ENCODE measurements at places on chromosomes 12 and 14.

- no peak for DNase-seq
These were observed 9.9 kb downstream of the GPRC5A start for GRCh38 chr12:12901158-12901791.

GRCh38 chr12:98485792-98486340 lies 29.5 kb upstream of the TMPO start:
- DNase-seq = no peak

- no peak for DNase-seq
These were observed 49.1 kb downstream of the CCDC85C start for GRCh38 chr14:99554757-99555531.

DNA sequence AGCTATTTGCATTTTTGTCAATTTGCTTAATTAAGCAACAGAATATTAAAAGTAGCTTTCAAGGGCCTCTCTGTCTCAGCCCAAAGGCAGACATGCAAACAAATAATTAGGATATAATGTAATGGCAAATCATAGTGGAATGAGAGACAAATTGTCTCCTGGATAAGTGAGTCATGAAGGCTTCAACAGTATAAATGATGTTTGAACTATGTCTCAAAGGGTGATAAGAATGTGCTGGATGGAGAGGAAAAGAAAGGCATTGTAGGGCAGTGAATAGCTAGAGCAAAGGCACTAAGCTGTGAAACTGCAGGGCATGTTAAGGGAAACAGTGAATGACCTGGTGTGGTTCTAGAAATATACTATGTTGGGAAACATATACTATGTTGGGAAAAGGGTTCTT lies 53.5 kb upstream of the PPP1R12A start:
- DNase-seq = no peak

DNA sequence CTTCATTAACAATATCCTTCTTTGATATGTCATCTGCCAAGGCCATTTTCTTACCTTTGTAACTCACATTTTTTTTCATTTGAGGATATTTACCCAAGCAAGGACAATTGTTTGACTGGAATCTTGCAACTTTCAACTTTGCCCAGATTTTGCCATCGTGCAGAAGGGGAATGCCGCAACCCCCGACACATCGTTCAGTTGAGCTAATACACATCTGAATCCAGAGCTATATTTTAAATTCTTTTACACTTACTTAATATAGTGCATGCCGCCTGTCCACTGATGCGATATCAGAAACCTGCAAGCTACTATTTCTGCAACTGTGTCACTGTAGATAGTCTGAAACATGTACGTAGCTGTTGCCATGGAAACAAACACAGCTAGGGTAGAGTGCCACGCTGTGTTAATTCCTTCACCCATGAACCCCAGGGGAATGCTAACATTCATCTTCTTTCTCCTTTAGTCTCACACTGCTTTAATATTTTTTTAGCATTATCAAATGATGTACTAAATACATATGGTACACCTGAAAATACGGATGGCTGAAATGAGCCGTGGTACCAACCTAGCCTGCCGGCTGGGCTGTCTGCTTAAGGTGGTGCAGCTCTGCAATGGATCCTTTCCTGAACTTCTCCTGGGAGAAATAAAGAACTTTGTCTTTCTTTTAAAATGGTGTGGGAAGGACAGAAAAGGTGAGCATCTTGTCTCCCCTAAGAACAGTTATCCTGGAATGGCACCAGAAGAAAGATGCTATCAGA lies 77.0 kb upstream of the FOXN3 start:
- DNase-seq = no peak

- no peak for DNase-seq
These were observed 59.5 kb upstream of the FUT8 start for GRCh38 chr14:65352964-65353530.

DNA sequence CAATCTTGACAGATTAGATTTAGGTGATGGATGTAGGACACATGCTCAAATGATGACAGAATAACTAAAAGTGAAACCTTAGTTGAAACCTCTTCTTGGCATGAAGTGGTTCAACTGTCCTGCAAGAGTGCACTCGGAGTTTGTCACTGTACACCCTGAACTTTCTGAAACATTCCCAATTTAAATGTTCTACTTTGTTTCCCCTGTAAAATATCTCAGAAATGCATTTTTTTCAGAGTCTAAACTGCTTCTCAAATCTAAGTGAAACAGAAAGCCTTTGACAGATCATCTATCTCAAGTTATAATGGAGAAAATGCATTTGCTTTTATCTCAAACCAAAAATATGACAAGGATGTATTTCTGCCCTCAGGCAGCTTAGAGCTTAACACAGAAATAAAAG lies 66.0 kb downstream of the BHLHE41 start:
- DNase-seq = no peak

GRCh38 chr12:65699251-65699650 lies 125.0 kb upstream of the HMGA2 start:
- DNase-seq = no peak

DNA sequence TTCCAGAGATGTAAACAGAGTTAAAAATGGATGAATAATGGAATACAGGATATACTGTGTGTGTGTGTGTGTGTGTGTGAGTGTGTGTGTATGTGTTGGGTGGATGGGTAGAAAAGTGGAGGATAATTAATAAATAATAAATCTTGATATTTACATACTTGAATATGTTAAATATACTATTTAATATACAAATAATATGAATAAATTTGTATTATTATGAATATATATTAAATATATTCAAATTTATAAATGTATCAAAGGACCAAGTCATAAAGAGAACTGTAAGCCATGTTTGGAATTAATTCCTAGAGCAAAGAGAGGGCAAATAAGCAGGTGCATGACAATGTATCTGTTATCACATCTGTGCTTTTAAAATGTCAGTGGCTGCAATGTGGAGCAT lies 225.3 kb downstream of the ALG10B start:
- no peak for DNase-seq

DNA sequence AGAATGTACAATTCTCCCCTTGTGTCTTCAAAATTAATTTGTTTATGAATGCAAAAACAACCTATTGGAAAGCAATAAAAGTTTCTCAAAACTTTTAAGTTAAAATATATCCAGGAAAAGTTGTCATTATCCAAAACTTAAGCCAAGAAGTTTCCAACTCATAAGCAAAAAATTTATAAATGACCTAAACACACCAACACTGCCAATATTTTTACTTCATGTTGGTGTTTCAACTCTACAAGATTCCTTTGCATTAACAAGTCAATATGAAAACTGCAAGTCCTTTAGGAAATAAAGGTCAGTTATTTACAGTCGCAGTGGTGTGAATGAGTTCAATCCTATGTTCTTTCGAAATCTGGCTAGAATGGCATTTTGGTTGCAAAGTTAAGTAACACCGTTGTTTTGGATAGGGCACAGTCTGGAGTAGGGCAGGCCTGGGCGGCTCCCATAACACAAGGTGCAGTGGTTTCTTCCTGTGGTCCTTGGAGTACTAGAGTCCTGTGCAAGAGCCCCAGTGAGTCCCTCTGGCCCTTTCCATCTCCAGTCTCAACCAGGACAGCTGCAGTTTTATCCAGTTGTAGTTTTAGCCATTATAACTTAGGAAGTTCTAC lies 151.4 kb downstream of the MED13L start:
- DNase-seq = no peak

DNA sequence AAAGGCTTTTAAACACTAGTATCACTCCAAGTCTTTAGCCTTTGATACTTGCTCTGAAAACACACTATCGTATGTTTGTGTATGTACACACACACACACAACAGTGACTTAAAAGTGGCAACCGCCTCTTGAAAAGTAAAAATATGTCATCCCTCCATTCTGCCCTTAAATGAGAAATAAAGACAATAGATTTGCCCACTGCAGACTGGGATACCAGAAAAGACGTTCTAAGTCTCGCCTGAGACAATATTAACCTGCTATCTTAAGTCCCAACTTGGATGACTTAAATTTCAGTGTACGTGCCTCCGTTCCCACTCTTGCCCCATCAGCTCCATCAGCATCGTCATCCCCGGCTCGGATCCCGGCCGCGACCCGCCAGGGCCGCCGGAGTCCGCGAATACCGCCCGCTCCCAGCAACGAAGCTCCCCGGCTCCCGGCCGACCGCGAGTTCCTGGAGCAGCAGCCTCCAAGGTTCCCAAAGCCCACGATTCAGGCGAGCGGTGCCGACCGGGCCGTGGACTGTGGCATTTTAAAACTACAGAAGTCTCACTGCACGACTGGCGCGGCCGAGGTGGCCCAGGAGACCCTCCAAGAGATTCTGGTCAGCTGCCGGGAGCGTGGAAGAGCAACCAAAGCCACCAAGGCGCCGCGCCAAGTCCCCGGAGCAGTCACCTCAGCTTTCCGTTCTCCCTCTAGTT lies 2.8 kb upstream of the ARID2 start:
- DNase-seq = no peak

DNA sequence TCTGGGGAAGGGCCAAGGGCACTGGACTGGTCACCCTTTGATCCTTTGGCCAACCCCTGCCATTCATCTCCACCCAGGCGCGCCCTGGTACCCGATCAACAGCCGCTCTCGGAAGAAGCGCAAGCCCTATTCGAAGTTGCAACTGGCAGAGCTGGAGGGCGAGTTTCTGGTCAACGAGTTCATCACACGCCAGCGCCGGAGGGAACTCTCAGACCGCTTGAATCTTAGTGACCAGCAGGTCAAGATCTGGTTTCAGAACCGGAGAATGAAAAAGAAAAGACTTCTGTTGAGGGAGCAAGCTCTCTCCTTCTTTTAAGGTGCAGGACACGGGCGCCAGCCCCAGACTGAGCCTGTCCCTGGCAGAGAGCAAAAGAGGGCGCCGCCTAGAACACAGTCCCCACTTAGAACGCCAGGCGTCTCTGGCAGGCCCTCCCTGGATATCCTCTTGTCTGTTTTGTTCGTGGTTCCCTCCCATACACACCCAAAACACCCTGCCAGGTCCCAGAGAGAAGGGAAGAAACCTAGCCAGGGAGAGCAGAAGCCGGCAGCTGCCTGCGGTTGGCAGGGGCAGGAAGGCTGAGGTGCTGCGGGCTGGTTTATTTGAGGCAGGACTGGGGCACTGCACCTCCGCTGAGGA lies 1.7 kb downstream of the HOXC12 start:
- no peak for DNase-seq

GRCh38 chr12:6688543-6688998 lies 604 bp downstream of the ZNF384 start:
- no peak for DNase-seq

DNA sequence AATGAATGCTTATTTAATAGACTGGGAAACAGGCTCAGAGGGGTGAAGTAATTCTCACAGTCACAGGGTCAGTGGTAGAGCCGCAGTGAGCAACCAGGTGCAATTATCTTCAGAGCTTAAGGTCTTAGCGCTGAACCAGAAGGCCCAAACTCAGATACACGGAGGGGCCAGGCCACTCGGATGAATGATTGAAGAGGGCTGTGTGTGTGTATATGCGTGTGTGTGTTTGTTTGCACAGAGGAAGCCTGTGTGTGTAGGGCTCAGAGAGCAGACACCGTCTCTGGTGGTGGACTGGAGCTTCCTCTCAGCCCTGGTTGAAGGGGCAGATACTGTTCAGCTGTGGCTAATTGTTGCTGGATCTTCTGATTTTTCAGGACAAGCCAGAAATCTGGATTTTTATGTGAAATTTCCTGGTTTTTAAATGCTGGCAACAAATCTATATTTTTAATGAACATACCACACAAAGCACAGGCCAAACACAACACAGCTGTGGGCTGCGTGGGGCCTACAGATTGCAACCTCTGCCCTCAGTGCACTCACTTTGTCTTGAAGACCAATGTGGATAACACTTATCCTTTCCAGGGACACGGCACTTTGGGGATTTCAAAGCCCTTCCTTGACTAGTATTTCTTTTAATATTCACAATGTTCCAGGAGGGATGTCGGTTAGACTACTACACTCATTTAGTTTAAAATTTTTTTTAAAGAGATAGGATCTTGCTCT lies 94.5 kb upstream of the NRXN3 start:
- no peak for DNase-seq

DNA sequence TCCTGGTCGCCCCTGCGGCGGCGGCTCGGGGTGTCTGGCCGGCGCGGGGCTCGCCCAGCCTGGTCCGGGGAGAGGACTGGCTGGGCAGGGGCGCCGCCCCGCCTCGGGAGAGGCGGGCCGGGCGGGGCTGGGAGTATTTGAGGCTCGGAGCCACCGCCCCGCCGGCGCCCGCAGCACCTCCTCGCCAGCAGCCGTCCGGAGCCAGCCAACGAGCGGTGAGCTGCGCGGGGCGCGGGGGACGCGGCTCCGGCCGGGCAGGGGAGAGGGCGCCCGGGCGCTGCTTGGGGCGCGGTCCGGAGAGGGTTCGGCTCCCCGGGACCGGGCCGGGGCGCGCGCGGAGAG lies at the start of gene LGALS3:
Gene LGALS3 (plus strand): TSS at position 167 of the 342 bp plus-strand sequence. CDS start 8,122 bp downstream, outside the sequence.
- no peak for DNase-seq

DNA sequence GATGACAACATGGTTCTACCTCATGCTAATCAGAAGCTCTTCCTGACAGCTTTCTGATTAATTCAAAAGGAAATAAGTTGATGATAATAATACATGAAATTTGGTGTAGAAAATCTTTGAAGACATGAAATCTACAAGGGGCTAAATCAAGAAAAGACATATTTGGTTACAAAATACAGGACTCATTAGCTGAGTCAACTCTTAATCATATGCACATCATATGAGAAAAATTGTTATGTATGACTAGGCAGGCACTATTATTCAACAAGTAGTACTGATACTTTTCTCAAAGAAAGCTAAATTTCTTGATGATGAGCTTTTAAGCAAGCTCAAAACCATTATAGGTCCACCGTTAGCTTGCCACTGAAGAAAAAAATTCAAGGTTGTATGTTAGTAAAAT lies 7.1 kb downstream of the ABCC9 start:
- DNase-seq = no peak

- DNase-seq = no peak
These were observed 70.4 kb downstream of the CMAS start for GRCh38 chr12:22116376-22116775.

GRCh38 chr14:73870525-73871235 lies 16.0 kb upstream of the ZNF410 start:
- DNase-seq = no peak

DNA sequence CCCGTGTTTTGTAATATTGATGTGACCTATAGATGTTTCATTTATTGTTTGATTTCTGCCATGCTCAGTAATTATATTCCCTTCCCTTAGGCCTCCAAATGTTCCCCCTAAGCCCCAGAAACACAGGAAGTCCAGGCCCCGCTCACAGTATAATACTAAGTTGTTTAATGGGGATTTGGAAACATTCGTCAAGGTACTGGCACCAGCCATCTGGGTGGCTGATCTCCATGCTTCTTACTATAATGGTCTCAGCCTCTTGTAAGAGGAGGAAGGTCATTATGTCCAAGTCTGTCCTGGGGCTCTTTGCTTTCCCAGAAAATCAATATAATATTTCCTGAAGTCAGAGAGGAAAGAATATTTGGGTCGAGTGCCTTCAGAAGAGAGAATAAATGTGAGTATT lies 130.9 kb downstream of the KICS2 start:
- DNase-seq = no peak

- DNase-seq = no peak
These were observed 113.7 kb upstream of the RTL1 start for GRCh38 chr14:101017209-101017608.

DNA sequence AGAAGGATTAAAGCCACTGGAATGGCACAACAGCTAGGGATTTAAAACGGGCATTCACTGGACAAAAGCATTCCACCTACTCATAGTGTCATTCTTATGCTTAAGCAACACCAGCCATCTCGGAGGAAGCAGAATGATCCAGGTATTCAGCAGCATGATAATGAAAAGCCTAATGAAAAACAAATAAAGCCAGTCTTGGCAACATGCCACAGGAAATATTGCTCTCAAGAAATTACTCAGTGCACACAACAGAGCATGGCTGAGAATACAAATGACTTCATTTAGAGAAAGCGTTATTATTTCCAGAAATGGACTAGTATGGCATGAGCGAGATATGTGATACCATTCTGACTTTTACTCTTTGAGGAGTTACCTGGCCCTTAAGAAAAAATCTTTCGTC lies 442.2 kb downstream of the APAF1 start:
- DNase-seq = peak; percentile 7

- DNase-seq = peak; percentile 61
These were observed 2.7 kb downstream of the FZD10 start for GRCh38 chr12:130164936-130165335.
